ENCODE measurements at places on chromosomes 6 and 20.

DNA sequence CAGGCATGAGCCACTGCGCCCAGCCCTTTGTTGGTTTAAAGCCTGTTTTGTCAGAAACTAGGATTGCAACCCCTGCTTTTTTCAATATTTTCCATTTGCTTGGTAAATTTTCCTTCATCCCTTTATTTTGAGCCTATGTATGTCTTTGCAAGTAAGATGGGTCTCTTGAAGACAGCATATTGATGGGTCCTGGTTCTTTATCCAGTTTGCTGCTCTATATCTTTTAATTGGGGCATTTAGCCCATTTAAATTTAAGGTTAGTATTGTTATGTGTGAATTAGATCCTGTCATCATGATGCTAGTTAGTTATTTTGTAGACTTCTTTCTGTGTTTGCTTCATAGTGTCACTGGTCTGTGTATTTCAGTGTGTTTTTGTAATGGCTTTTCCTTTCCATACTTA is 46.8 kb downstream of the ZC2HC1B start:
- no peak for DNase-seq

DNA sequence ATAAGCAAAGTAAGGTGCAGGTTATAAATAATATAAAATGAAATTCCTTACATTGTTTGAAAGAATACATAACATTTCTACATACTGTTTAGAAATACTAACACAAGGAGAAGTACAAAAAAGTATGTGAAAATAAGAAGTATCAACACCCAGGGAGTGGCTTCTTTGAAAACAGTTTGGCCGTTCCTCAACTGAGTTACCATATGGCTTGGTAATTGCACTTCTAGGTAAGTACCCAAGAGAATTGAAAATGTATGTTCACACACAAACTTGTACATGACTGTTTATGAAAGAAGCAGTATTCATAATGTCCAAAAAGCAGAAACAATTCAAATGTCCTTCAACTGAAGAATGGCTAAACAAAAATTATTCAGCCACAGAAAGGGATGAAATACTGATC is 30.7 kb downstream of the PAK5 start:
- no peak for DNase-seq

- no peak for DNase-seq
Measured at GRCh38 chr20:29876911-29877285, 1380.6 kb upstream of the DEFB115 start.

- no peak for DNase-seq
Measured at GRCh38 chr6:148980234-148980633, 233.4 kb downstream of the UST start.

GRCh38 chr6:28839443-28840120 is 84.2 kb downstream of the TRIM27 start:
- DNase-seq = no peak

DNA sequence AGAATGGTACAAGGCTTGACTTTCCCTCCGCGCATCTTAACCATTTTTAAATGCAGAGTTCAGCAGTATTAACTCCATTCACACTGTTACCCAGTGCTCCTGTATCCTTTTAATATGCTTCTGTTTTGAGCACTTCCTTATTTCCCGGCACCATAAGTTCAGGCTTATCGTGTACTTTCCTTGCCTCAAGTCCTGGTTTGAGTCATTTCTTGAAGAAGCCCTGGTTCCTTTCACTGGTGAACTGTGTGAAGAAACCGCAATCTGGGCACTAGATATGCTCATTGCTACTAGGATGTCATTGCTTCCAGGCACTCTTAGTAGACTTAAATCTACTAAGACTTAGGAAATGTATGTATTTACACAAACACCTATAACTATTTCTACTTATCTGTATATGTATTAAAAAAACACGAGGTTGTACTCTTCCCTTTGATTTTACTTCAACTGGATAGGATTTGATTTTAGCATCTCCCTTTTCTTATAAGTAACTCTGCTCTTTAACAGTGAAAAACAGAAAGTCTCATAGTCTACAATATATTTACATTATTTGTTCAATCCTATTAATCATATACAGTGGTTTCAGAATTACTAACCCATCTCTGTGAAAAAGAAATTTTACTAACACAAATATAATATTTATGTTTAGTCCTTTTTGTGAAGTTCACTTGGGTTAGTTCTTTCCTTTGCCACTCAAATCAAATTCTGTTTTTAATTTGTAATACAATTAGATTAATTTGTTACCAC is 135.5 kb downstream of the CDKAL1 start:
- no peak for DNase-seq

DNA sequence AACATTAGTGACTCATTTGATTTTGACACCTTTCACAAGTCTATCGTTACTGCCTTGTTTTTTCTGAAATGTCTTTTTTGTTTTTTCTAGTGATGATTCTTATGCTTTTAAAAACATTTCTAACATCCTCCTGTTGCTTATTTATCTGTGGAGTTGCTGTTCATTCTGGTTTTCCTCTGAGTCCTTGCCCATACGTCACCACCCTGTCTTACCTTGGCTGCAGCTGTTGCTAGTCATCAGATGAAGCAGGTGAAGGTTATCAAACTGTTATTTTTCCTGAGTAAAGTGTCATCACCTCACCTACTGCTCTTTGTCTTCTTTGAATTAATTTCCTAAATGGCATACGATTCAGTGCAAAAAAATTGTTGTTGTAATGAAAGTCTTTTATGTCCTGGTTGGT is 376.6 kb downstream of the GRIK2 start:
- no peak for DNase-seq

- DNase-seq = no peak
Measured at GRCh38 chr6:1271071-1271763, 40.7 kb upstream of the FOXQ1 start.

- DNase-seq = peak; percentile 82
Measured at GRCh38 chr6:87738000-87738399, 36.0 kb upstream of the AKIRIN2 start.

DNA sequence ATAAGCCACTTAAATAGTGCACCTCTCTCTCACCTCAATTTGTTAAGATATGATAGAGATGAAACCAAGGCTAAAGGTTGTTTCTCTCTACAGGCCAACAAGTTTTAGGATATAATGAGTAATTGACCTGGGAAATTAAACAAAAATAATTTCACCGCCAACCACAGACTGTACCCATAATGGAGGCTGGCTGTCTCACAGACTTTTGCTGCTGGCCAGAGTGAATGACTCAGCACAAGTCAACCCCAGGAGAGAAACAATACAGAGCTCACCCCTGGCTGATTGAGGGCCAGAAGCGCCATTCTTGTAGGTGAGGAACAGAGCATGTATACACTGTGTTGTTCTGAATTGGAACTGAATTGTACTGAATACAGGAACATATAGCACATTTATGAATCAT is 99.9 kb downstream of the CAP2 start:
- DNase-seq = no peak

DNA sequence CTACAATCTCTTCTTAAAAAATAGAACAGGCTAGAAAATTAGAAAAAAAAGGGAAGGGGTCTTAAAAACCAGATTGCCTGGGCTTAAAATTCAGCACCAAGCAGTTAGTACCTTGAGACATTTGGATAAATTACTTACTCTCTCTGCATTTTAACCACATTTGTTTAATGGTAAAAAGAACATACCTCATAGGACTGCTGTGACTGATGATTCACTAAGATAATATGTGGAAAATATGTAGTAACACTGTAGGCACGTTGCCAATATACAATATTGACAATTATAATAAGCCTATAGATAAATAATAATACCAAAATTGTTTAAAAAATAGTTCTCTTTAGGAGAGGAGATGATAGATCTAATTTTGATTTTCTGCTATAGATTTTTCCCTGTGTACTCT is 750.4 kb downstream of the TENT5A start:
- DNase-seq = no peak

GRCh38 chr6:108795122-108795521 is 53.1 kb upstream of the ARMC2 start:
- no peak for DNase-seq

- DNase-seq = no peak
Measured at GRCh38 chr6:53159558-53159957, 10.9 kb upstream of the GCM1 start.

DNA sequence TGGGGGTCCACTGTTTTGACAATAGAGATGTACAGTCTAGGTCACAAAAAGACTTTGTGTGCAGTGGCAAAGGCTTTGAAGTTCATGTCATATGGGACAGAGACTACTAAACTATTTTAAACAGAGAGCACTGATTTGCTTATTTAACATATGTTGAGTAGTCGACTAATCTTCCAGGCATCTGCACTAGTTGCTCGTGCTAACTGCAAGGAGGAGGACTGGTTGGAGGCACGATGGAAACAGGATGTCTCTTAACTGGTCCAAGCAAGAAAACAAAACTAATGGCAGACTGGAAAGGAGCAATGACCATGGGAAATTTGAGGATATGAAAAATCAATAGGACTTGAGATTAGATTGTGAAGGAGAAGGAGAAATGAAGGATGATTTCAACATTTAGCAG is 28.5 kb upstream of the ERVFRD-1 start:
- DNase-seq = no peak

DNA sequence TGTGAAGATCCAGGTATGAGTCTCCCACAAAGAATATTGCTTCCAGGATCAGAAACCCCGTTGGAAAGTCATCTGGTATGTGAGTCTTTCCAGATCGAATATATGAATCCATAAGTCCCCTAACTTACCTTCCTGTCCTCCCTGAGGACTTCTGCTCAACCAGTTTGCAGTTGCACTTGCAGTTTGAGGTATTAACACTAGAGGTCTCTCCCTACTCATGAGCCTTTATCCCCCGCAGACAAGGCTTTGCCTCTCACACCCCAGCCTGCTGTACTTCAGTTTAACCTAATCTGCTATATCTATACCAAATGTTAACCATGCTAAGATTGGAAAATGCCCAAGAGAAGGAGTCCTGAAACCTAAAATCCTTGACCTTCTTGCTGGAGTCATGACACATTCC is 135.3 kb upstream of the DEFB112 start:
- no peak for DNase-seq

DNA sequence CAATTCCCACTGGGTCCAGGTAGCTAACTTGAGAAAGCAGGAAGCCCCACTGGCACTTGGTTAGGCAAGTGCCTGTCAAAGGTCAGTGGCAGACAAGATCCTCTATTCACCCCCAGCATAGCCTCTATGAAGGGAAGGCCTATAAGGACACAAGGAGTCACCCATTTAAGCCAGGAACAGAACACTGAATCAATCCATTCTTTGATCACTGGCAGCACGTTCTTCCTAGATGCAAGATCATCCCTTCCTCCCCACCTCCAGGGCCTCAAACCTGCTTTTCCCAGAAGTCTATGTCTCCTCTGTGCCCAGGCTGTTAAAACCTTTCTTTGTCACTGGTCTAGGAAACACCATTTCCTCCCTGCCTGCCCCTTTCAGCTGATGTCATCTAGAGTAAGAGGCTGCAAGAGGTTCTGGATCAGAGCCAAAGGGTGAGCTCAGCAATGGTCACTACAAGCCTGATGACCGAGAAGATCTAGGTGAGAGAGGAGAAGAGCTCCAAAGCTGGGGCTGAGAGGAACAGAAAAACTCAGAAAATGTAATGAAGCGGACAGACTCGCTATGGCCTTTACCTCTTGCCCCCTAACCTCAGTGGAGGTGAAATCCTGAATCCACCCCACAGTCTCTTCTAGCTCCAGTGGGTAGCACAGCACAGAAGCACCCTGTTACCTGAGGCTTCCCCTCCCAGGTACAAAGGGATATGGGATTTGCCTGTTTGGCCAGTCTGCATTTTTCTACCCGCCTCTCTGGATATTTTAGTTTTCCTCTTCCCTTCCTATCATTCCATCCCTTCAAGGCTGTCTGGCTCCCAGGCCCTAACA is 1.8 kb downstream of the GTPBP2 start:
- DNase-seq = no peak

GRCh38 chr6:47187113-47187512 is 122.6 kb downstream of the TNFRSF21 start:
- no peak for DNase-seq

GRCh38 chr6:33315793-33316602 is 1.5 kb downstream of the ZBTB22 start:
- no peak for DNase-seq

- no peak for DNase-seq
Measured at GRCh38 chr20:48785256-48785655, 42.5 kb downstream of the PREX1 start.

GRCh38 chr6:11727346-11727997 is 51.1 kb downstream of the ADTRP start:
- DNase-seq = no peak

- no peak for DNase-seq
Measured at GRCh38 chr6:13527671-13528056, 40.3 kb upstream of the GFOD1 start.

DNA sequence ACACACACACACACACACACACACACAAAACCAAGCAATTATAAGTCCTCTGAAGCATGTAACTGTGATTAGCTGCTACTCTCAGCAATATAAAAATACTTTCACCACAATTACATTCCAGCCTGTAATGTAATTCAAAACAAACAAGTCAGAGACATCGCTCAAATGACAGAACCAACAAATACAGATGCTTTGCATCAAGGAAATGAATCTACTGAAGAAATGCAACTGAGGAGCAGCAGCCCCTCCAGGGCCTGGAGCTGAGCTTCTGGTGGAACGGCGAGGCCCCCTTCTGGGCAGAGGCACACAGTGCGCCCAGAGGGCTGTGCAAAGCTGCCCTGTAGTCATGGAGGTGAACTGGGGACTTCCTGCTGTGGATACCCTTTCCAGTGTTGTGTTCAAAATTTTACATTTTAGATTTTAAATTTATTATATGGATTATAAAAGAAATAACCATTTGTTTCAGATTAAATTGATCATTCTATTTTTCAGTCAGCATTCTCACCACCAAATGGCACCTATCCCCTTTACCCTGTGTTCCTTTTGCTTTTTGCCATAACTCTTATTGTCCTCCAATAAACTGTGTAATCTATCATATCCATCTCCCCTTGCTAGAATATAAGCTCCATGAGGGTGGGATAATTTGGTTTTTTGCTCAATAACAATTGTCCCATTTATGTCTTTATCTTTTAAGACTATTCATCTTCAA is 23.2 kb downstream of the ADAT2 start:
- peak; percentile 59 for DNase-seq

DNA sequence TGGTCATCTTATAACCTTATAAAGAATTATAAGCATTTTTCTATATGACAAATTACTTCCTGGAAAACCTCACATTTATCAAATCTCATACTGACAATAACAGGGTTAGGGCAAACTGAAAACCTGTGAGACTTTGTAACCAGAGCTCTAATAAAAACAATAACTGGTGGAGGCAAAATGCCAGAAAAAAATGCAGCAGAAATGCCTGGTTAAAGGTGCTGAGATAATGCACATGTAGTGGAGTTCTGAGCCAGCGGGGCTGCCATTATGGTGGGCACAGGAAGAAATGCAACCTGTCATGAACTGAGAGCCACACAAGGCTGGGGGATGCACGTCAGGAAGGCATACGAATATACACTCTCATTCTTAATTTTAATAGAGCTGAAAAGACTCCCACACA is 53.0 kb downstream of the NCOA6 start:
- no peak for DNase-seq

DNA sequence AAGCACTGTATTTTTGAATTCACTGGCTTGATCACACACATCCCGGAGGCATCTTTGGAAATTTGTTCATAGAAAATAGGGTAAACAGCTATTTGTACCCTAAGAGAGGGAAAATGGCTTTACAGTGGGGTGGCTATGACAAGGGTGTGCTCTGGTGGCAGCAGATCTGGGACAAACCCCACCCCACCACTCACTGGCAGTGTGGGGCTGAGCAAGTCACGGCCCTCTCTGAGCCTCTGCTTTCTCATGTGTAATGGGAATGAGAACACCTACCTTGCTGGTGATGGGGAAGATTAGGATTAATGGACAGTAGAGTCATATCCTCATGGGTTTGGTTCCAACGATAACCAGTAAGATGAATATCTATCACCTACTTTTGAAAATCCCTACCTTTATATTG is 78.0 kb downstream of the KCNB1 start:
- DNase-seq = no peak
